Lower lobe of right lung (tissue), 2 donors: ENCODE measurements at places on chromosomes 1 and 21. TPM values are rescaled to one million over a fixed set of nuclear protein-coding genes. Genes with fewer than 3 reads are reported as not detected.

Gene FCAMR
- total RNA-seq, result not detected

Gene PTGS2
- 15.5 TPM for total RNA-seq

Gene OR2L13
- not detected for total RNA-seq

Gene PTPRC
- 214 TPM for total RNA-seq

Gene RRP1
- 13.6 TPM for total RNA-seq

Gene USH2A
- total RNA-seq, result not detected

Gene CDK11A
- total RNA-seq, result 56.1 TPM

GRCh38 chr1:214515544-214516433 lies 35.6 kb downstream of the PTPN14 start:
- no peak for DNase-seq

DNA sequence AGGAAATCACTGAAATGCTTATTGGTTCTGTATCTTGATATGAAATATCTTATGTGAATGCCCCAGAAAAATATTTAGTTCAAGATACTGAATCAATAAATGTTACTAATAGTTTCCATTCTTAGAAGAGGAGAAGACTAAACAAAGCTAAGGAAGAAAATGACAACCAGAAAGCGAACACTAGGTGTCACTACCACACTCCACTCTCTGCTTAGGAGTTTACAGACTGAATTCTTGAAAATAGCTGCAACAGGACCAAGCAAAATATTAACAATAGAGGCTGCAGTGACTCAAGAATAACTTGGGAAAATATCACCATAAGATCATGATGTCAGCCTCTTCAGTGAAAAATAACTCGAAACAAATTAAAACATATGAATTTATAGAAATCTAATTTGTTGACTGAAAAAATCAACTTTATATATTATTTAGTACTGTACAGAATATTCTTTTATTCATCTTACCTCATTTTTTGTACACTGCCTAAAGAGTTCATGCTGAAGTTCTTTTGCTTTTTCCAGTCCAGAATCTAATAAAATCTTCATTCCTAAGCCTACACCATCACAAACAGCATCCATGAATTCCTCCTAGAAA lies 61.6 kb downstream of the KIF14 start:
- no peak for DNase-seq

DNA sequence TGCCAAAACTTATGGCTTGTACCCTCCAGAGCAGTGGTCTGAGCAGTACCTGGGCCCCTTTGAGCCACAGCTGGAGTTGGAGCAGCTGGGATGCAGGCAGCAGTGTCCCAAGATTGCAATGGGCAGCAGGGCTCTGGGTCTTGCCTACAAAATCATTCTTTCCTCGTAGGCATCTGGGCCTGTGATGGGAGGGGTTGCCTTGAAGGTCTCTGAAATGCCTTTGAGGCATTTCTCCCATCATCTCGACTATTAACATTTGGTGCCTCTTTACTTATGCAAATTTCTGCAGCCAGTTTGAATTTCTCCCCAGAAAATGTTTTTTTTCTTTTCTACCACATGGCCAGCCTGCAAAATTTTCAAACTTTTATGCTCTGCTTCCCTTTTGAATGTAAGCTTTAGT lies 31.0 kb upstream of the TSPAN2 start:
- no peak for DNase-seq

DNA sequence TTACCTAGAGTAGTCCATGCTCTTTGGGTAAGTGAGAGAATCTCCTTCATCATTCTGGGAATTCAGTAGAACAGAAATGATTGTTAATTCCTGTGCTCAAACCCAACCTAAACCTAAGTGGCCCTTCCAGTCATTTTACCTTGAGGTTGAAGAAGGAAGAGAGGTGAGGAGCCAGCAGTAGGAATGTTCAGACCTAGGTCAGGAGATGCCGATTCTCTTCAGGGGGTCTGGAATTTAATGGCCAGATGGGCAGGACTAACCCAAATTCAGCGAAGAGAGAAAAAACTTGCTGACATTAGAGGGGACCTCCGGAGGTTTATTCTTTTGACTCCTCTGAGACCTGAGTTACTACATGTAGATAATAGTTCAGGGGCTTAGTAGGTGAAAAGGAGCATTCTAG lies 16.5 kb upstream of the OR2B11 start:
- no peak for DNase-seq

DNA sequence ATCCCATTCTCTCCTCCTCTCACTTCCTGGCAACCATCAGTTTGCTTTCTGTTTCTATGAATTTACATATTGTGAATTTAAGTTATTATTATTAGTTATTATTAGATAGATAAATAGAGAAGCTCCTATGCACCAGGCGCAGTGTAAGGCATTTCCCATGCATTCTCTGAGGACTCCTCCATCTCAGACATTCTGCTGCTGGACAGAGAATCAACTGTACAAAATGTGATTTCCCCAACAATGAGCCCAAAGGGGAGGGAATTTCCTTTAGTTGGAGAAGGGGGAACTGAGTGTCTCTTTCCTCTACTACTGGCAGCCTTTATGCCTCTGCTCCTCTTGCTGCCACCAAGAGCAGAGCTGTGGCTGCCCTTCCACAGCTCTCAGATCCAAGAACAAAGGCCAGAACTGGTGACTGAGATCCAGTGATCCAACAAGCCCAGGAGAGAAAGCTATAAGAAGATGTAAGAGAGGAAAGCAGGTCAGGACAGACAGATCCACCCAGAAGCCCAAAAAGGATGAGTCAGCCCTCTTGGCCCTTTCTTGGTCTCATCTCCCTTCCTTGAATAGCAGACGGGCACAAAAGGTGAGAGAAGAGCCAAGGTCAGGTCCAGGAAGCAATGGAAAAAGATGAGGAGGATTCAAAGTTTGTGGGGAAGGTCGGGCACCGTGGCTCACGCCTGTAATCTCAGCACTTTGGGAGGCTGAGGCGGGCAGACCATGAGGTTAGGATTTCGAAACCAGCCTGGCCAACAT lies 3.5 kb upstream of the IVL start:
- DNase-seq, result no peak

GRCh38 chr1:18941221-18942141 lies 15.0 kb downstream of the IFFO2 start:
- no peak for DNase-seq

DNA sequence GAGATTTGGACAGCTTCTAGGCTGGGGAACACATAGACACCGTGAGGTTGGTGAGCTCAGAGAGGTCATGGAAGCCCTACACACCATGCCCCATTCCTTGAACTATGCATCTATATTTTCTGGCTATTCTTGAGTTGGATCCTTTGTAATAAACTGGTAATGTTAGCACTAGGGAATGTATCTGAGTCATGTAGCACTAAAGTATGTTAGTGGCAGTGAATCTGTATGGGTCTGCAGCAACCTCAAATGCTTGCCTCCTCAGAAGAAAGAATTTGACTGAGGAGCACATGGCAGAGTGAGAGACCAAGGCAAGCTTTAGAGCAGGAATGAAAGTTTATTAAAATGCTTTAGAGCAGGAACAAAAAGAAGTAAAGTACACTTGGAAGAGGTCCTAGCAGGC lies 43.7 kb upstream of the LRRC7 start:
- DNase-seq, result no peak

DNA sequence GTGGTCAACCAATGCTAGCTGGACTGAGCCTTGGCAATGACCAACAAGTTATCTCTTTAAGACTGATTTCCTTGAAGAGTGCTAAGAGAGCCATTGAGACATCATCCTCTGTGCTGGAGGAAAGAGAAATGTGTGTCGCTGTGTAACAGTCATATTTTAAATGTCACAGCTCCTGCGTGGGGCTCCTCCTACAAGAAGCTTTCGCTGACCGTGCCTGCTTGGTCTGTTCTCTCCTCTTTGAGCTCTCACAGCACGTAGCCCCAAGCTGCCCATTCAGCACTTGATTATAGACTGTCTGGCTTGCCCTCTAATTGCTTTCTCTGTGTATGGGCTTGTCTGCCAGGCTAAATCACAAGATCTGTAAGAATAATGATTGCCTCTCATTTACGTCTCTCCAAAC lies 221.3 kb downstream of the FOXD2 start:
- DNase-seq, result no peak

DNA sequence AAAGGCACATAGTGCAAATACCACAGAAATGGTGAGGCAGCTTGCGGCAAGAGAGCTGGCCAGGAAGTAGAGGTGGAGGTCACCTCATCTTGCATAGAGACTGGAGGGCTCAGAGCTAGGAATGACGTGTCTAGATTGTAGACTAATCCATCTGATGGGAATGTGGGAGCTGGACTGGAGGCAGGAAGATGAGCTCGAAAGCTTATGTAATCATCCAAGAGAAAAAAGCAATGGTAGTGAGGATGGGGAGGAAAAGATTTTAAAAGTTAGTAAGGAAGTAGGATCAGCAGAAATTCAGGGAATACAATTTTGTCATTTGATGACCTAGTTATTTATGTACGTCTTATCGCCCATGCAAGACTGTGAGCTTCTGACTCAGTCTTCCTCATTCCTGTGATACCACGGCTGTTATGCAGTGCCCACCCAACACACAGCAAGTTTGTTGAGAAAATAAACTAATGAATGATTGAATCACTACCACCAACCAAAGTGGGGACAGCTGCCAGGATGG lies 123.9 kb downstream of the RRAGC start:
- no peak for DNase-seq

DNA sequence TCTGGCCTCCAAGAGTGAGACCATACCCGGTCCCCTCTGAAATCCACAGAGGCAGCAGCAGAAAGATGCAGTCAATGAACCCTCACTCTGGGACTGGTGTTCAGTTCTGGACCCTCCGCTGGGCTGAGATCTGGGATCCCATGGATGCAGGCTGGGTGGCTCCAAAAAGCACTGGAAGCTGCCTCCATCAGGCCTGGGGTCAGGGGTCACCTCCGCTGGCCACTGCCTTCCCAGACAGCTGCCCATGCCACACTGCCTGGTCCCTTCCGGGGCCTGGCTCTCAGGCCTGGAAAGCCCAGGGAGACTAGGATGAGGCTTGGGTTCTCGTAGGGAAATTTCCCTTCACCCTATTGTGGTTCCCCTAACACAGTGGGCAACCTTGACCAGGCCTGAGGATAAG lies 21.4 kb upstream of the PADI4 start:
- no peak for DNase-seq

GRCh38 chr1:212432272-212432660 lies 454 bp upstream of the NENF start:
- DNase-seq, result no peak

GRCh38 chr1:231068762-231069161 lies 28.7 kb upstream of the FAM89A start:
- DNase-seq, result no peak

DNA sequence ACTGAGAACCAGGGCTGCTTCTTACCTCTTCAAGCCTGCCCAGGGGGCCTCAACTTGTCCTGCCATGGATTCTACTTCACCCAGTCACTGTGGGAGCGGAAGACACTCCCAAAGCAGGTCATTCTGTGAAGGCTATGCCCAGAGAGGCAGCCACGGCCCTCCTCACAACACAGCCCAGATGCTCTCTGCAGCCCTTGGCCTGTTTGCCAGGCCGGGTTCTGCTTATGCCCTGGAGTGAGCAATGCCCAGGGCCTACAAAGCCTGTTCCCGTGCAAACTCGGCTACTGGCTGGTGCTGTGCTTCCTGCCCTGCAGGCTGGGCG lies 33.8 kb upstream of the SLC30A1 start:
- no peak for DNase-seq

- no peak for DNase-seq
Measured at GRCh38 chr1:20380616-20381035, 90.0 kb downstream of the VWA5B1 start.

DNA sequence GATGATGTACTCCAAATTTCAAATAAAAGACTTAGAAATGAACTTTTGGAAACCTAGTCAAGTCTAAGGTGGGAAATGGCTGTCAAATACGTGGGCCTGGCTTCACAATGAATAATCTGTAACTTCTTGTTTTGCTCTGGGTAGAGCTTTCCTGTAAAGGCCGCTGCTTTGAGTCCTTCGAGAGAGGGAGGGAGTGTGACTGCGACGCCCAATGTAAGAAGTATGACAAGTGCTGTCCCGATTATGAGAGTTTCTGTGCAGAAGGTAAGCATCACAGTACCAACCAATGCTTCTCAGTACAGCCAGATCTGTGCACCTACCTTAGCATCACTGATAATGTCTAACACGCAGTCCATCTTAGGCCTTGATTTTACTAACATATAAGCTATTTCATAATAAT lies 73.6 kb downstream of the TPR start:
- no peak for DNase-seq

DNA sequence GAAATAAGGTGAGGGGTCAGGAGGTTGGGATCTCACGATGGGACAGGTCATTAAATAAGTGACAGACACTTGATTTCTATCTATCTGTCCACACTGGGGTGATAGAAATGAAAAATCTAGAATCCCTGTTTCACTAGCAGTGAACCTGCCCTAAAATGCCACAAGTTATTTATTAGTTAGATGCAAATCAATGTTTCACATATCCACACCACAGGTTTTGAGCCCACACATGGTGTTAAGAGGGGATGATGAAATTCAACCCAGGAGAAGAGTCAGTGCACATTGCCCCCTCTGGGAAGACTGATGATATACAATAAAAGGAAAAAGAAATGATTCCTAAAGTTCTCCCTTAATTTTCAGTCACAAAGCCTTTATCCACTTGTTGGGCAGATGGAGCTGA lies 10.1 kb upstream of the NTPCR start:
- no peak for DNase-seq

GRCh38 chr1:38772026-38772425 lies 87.5 kb downstream of the RRAGC start:
- no peak for DNase-seq

DNA sequence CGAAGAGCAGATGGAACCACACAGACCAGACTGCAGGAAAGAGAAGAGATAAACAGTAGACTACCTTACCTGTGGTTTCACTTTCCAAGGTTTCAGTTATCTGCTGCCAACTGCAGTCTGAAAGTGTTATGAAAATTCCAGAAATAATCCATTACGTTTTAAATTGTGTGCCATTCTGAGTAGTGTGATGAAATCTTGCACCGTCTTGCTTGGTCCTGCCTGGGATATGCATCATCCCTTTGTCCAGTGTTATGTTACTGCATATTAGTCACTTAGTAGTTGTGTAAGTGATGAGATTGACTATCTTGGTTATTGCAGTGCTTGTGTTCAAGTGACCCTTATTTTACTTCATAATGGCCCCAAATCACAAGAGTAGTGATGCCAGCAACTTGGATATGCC lies 33.9 kb downstream of the DNAJC6 start:
- no peak for DNase-seq

DNA sequence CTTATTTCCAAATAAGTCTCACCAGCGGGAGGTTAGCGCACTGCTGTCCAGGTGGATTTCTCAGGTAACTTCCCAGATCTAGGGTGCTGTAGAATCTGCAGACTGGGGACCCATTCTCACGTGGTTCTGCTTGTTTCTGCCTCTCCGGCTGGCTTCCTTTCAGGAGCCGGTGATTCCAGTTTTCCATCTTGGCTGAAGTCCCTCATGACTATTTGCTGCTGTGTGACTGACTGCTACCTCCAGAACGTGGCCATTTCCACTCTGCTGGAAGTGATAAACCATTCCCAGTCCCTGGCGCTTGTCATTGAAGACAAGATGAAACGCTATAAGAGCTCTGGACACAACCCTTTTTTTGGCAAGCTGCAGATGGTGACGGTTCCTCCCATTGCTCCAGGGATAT lies 76.0 kb downstream of the DOP1B start:
- DNase-seq, result no peak

GRCh38 chr1:52748119-52748518 lies 21.9 kb downstream of the ZYG11B start:
- DNase-seq, result no peak
